Central memory CD8-positive, alpha-beta T cell (primary cell): ENCODE measurements at places on chromosomes 3 and 15.

DNA sequence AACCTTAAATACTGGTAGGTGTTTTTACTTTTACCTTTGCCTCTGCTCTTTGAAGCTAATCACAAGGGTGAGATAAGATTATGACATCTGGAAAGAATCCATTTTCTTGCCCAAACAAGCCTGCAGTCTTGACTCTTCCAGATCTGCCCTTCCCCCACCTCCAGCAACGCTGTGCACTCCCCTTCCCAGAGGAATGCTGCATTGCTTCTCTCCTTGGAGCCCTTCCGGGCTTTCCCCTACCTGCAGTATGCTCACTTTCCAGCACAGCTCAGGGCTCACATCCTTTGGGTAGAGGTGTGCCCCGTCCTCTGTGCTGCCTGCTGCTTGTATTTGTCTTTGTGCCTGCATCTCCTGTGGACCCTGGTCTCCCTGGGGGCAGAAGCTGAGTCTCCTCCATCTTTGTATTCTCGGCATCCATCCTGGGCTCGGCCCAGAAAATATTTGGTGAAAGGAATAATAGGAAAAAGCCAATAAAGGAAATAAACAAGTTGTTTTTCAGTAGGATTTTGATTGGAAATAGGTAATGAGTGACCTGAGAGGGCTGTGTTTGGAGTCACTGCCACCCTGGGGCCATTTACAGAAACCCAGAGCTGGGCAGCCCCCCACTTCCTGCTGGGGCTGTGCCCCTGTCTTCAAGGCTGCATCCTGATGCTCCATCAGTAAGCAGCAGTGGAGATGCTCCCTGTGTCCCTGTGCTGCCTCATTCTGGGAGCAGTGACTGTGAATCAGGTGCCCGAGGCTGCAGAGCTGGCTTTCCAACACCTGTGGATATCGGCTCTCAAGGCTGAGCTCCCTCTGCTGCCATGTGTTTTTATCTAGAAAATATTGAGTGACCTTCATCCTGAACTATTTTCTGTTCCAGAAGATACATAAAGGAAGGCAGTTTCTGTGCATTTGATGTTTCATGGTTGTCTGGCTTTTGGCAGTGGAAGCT is 117.5 kb downstream of the EEFSEC start:
- no peak for DNase-seq

DNA sequence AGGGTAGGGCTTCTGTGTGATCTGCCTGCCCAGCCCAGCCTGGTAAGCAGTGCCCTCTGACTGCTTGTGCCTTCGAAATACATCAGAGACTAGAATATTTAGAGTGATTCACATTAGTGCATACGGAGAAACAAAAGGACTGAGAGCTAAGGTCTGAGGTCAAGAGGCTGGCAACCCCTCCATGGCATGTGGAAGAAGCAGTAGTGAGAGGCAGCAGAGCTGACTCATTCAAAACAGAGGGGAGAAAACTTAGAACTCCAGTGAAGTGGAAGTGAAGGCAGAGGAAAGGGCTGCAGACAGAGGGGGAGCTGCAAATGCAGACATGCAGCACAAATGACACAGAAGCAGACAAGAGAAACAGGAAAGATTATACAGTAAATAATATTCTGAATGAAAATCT is 61.6 kb downstream of the ULK4 start:
- DNase-seq = no peak

DNA sequence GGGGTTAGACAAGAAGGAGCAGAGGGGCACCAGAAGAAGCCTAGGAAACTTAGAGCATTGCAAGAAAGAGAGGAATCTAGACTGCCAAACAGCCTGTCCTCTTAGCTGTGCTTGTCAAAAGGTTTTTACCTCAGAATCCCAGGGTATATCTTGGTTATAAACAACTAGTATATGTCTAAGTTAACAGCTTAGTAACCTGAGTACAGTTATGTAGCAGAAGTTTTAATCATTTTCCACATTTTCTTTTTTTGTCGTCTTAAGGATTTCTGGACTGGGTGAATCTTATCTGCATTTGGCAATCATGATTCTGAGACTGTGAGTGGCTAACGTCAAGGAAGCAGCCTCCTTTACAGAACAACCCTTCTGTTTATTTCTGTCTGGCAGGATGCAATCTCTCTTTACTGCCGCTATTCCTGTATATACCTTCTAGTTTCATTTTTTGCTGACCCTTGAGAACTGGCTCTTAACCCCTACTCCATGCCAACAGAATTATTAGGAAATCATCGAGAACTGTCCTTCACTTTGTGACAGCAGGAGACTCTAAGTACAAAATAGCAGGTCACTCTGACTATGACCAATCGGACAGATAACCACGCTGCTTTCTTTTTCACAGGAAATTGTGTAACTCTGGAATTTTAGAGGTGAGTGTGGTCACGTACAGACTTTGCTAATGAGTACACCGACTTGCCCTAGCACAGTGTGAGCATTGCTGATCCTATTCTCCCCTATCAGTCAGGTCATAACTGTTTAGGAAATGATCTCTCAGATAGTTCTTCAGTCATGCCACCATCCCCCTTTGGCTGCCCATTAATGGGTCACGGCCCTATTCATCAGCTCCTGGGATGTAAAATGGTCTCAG is 3.3 kb upstream of the CP start:
- no peak for DNase-seq

GRCh38 chr3:178289544-178290160 is 246.6 kb upstream of the KCNMB2 start:
- DNase-seq = no peak

DNA sequence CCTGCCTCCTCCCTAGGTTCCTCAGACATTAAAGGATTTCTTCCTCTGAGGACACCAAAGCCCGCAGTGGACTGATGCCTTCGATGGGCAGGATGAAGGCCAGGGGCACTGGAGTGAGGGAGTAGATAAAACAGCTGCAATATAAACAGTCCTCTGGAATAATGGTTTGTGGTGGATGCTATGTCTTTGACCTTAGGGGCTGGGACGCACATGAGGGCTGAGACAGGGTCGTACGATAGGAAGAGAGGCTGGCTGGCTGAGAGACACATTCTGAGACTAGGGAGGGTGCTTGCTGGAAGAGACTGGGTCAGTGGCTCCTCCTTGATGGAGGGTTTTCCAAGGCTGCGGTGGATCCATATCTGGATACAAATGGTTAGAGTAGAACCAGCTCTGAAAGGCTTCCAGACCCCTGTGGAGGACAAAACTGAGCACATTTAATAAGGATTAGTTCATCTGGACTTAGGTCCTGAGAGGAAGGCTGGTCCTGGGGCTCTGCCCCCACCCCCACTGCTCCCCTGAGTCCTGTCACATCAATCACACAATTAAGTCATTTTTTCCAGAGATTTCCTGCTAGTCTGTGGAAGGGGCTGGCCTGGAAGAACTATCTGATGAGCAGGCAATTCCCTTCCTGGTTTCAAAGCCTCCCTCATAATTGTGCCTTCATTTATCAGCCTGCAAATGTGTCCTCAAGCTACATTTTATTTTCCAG is 15.8 kb downstream of the TBC1D21 start:
- no peak for DNase-seq

GRCh38 chr15:80875568-80876347 is 96.6 kb downstream of the CEMIP start:
- DNase-seq = no peak

DNA sequence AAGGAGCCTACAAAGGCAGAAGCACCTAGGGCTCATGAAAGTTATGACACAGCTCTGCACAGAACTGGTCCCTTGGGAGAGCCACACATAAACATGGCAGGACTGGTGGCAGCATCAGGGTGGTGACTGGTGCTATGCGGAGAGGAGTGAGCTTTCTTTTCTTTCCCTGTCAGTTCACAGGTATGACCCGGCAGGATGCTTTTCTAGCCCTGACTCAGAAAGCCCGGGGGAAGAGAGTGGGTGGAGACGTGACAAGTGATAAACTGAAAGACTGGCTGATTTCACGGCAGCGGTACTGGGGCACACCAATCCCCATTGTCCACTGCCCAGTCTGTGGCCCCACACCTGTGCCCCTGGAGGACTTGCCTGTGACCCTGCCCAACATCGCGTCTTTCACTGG is 103.0 kb downstream of the LARS2 start:
- no peak for DNase-seq

DNA sequence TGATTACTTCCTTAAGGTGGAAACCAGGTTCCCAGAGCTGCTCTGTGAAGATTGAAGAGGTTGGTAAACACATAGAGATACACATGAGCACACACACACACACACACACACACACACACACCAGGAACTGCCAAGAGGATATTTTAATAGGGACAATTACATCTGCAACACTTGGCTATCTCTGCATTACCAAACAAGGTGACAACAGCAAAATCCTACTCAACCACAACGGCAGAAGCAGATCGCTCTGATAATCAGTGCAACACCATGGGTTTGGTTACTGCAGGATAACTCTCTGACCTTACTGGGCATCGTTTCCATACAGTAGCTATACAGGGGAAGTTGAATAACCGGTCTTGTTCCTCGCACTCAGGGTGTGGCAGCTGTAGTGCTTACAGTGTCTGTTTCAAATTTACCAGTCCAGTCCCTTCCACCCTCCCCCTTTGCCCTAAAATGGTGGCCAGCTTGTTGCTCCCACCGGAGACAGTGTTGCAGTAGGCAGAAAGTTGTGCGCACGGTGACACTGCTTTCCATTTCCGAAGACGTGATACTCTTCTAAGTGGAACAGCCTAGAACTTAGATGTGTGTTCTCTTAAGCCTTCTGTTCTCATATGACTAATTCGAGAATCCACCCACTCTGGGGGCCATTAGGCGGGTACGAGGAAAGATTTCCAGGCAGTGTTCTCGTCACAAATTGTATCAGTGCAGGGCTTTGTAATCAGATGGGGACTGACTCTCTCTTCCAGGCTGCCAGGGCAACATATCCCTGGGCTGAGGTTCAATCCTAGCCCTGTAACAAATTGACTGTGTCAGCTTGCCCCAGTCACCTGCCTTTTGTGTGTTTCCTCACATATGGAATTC is 176.2 kb downstream of the P3H2 start:
- no peak for DNase-seq

GRCh38 chr3:127959873-127960272 is 44.8 kb downstream of the KBTBD12 start:
- DNase-seq = no peak

GRCh38 chr15:62783303-62783957 is 259.1 kb upstream of the TPM1 start:
- no peak for DNase-seq

GRCh38 chr3:180680097-180680430 is 775 bp upstream of the CCDC39 start:
- no peak for DNase-seq

DNA sequence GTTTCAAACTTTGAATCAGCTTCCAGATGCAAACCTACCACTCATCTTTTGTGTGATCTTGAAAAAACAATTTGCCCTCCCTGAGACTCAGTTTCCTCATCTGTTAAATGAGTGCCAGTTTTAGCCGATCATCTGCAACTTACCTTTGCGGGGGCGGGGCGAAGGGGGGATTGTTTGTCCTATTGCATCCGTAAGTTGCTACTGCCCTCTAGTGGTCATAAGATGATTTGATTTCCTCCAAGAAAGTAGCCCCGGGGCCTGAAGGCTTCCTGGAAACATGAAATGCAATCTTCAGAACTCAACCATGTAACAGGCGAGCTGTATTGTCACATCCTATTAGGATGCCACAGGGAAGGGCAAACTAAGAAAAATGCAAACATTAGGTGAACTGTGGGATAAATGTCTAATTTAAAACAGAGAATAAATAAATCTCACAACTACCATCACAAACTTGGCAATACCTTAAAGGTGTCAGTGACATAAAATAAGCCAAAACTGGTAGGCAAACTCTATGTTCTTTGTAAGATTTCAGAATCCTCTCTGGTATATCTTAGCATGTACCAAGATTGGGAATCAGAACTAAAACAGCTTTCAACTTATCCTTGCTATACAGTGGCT is 63.5 kb upstream of the CLDN18 start:
- DNase-seq = no peak

DNA sequence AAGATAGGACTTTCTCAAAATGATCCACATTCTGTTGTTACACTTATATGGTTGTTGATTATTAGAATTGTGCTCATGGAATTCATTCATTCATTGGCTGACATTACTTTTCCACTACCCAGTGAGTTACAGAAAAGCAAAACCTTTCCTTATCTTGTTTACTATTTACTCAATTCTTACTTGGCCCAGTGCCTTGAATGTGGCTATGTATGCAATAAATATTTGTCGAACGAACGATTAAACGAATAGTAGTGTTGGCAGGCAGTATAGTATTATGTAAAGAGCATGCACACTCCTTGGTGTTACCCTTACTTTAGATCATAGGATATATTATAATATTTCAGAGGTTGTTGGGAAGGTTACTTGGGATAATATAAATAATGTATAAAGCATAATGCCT is 31.0 kb downstream of the CTDSPL2 start:
- no peak for DNase-seq

DNA sequence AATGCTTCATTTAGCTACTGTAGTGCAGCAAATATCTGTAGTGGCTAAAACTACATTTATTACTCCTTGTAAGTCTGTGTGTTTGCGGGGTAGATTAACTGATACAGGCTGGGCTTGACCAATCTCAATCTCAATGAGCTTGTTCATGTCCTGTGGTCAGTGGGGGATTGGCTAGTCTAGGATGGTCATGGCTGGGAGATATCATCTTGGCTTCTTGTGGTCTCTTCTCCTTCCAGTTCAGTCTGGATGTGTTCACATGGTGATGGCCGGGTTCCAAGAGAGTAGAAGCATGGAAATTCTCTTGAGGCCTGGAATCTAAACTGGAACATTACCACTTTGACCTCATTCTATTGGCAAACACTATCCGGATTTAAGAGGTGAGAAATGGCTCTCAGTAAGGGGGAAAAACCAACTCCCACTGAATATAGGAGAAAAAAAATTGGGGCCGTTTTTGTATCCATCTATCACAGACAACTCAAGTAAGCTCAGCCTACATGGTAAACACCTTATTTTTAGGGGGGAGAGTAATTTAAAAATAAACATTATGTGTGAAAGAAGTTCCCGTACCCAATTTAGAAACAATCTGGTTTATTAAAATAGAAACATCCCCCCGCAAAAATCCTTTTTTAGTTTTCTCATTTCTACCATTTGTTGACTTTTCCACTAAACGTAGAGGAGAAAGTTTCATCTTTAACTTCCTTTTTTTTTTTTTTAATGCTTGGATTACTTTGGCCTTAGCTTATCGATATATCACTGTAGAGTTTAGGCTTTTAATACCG is 284.9 kb upstream of the TBC1D5 start:
- DNase-seq = no peak
